SW 1271 (cell line): ENCODE measurements at places on chromosomes 6 and 20.

DNA sequence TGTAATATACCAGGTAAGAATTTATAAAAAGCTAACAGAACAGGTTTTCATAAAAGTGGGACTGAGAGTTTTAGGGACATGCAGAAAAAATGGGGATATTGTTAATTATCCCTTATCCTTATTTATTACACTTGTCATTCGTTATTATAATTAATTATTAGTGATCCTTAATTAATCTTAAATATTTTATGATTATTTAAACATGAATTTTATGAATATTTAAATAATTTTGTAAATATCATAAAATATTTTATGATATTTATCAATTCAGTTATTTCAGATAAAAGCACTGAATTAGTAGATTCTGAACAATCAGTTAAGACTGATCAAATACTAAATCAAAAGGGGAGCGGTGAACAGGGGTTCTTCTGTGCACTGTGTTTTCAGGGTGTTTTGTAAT lies 300.1 kb downstream of the PAX1 start:
- no peak for DNase-seq

- no peak for DNase-seq
Measured at GRCh38 chr6:164579035-164579434, 730.4 kb downstream of the C6orf118 start.

GRCh38 chr6:113825781-113826180 lies 31.4 kb upstream of the MARCKS start:
- no peak for DNase-seq

DNA sequence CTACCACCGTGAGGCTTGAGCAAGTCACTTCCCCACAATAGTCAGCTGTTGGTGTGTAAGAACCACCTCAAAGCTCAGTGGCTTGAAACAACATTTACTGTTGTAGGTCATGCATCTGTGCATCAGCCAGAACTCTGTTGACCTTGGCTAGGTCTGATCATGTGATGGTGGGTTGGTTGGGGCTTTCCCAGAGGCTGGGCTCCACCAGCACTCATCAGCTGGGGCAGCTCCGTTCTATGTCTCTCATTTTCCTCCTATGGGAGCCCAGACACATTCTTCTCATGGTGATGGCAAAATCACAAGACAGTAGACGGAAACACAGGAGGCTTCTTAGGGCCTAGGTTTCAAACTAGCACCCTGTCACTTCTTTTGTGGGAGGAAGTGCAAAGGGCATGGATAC lies 42.8 kb upstream of the PSMF1 start:
- DNase-seq, result no peak

DNA sequence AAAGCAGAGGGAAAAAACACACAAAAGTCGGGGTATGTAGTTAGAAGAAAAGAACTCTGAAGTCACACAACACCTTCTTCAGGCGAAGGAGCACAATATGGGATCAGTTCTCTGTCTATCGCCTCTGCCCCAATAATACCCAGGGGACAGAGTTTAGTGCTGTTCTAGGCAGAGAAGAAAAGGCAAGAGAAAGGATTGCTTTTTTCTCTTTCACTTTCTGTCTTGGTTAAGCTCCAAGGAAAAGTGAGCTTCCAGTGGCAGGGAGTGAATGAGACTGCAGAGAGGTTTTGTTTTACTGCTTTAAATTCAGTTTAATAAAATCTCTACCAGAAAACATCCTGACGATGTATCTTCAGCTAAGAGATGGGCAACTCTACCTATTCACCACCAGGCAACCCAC lies 86.6 kb upstream of the STXBP5 start:
- DNase-seq, result no peak
